ENCODE measurements at places on chromosomes 2 and 18.

- no peak for DNase-seq
Observed at GRCh38 chr2:205574001-205574400, 108.3 kb upstream of the NRP2 start.

- DNase-seq, result no peak
Observed at GRCh38 chr2:37378411-37378810, 34.0 kb downstream of the QPCT start.

GRCh38 chr2:171923206-171923605, 945 bp downstream of the HAT1 start:
- DNase-seq, result no peak

DNA sequence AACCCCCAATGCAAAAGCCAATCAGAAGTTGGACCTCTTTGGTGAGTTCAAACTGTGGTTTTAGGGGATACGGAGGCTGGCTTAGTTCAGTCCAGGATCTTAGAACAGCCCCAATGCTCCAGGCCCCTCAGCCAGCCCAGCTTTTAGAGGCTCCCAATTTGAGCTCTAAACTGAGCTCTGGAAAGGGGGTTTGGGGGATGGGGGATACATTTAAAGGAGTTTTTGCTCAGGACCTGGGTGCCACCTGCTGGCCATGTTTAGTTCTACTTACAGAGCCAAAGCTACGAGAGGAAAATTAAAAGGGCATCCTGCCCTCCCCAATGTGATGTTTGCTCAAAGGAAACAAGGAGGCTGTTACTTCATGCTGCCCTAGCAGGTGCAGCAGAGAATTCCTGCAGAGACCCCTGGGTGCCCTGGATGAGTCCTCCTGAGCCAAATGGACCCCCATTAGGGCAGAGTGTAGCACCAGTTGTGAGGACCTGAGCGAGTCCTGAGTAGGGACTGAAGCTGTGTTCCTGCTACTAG, 15.9 kb upstream of the TMEM214 start:
- DNase-seq, result no peak

- DNase-seq, result no peak
Observed at GRCh38 chr2:185384822-185385560, 353.6 kb upstream of the FSIP2 start.

GRCh38 chr2:32061973-32062861, 1.1 kb upstream of the SPAST start:
- DNase-seq, result no peak

DNA sequence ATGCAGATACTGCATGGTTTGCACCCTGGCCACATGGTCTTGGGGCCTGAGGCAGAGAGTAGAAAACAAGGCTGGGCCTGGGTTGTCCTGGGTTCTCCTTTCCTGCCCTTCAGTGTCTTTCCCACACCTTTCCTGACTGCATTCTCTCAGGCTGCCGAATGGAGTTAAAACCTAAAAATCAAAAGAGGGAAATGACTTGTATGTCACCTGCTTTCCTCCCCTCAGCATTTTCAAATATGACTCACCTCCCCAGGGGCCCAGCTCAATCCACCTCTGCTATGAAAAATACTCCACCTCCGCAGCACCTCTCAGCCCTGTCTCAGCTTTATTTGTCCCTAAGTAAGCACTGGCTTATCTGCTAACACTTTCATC, 457.8 kb upstream of the MEX3C start:
- no peak for DNase-seq

DNA sequence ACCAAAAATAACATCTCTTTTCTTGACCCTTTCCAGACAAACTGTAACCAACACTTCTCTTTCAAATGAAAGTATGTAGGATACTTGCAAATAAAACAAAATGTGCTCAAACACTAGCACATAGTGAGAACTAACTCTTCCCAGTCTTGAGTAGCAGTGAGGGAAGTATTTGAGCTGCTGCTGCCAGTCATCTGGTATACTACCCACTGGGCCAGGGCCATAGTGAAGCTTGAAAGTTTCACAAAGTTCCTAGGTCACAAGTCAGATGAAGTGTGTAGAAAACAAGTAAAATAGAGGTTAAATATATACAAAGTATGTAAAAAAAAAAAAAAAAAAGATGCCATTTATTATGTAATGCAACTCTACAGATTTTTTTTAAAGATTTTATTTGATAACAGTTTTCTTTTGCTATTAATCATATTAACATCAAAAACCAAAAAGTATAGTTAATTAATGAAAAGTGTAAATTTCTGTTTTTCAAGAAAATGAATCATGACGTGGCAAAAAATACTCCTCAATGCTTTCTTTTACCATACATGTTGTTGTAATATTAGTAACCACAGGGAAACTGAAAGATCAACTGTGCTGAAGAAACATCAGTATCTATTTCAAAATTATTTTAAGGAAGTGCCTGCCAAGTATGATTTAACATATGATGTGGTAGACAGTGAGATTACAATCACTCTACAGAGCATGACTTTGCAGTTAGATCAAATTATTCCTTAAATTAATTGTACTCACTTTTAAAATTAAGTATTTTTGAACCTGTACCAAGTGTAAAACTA, 21.6 kb upstream of the TRIB2 start:
- DNase-seq, result no peak

GRCh38 chr2:115165529-115166109, 723.2 kb downstream of the DPP10 start:
- no peak for DNase-seq

GRCh38 chr2:133489641-133490410, 78.4 kb downstream of the NCKAP5 start:
- no peak for DNase-seq
